ENCODE measurements at places on chromosomes 1 and 21.

DNA sequence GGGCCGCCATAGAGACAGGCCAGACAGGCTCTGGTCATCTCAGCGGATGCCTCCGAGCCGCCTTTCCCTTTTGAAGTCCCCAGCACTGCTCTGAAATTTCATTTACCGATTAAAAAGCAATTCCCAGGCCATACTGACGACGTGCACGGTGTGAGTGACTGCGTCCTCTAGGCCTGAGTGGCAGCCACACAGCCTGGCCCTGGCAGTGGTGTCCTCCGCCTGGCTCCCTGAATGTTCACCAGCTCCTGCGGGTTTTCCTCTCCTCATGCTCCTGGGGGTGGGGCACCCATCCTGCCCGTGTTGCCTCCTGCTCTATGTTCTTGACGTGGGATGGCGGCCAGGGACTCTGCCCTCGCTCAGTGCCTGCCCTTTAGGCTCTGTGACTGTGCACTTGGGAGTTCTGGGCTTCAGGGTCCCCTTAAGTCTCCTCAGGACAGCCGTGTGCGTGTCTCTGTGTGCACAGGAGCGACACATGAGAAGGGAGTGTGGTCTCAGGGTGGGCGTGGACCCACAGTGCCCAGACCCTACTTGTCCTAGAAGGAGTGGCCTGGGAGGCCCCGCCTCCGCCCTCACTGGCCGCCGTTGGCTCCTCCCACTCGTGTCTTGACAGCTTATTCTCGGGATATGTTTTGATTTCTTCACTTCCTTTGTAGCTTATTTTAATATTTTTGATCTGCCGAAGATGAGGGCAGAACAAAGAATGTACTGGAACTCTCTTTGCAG lies 3.6 kb downstream of the SKI start:
- DNase-seq, result no peak

GRCh38 chr1:160633330-160633903 lies 13.4 kb downstream of the SLAMF1 start:
- no peak for DNase-seq

DNA sequence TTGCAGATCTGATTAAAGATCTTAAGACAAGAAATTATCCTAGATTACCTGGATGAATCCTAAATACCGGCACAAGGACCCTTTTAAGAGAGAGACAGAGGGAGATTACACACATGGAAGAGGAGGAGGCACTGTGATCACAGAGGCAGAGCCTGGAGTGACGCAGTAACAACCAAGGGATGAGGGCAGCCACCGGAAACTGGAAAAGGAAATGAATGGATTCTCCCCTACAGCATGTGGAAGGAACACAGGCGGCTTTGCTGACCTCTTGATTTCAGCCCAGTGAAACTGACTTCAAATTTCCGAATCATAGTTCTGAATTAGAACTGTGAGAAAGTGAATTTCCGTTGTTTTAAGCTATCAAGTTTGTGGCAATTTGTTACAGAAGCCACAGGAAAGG lies 50.2 kb upstream of the IVNS1ABP start:
- no peak for DNase-seq

- no peak for DNase-seq
These were observed 278.2 kb upstream of the C1orf105 start for GRCh38 chr1:172142324-172142723.

- DNase-seq, result no peak
These were observed 1.3 kb downstream of the TOR1AIP2 start for GRCh38 chr1:179876300-179876715.

All from brain pericyte (primary cell).